ENCODE measurements at places on chromosomes 6 and 20.

- DNase-seq = no peak
These were observed 41.6 kb downstream of the MRAP2 start for GRCh38 chr6:84074988-84075781.

DNA sequence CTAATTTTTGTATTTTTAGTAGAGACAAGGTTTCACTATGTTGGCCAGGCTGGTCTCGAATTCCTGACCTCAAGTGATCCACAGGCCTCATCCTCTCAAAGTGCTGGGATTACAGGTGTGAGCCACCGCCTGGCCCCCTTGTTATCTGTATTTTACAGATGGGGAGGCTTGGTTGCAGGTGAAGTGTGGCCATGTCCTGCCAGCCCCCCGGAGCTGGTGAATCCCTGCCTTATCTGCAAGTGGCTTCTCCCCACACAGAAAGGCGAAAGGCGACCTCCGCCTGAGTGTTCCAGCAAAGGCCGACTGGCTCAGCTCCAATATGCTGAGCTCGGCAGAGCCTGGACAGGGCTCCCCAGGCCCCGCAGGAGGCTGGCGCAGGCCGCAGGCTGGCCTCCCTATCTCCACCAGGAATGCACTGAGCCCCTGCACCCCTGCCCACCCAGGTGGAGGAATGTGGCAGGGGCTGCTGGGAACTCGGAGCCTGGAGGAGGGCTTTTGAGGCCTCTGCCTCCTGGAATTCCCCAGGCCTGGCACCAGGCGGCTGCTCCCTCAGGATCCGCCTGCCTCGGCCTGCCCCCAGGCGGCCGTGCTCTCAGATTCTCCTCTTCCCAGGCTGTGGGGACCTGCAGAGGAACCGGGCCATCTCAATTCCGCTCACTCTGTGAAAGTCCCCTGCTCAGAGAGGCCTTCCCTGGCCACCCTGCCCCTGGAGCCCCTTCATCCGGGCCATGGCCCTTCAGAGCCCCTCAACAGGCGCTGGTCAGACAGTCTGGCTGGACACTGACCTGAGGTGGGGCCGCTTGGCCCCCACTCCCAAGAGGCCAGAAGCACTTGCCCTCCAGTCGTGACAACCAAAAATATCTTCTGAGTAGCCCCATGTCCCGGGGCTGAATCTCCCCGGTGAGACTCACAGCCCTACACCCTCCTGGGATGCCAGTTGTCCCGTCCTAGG lies 9.3 kb upstream of the LAMA5 start:
- no peak for DNase-seq

GRCh38 chr6:30844118-30844535 lies 40.2 kb upstream of the DDR1 start:
- no peak for DNase-seq

- no peak for DNase-seq
These were observed 89.8 kb downstream of the ANKRD6 start for GRCh38 chr6:89522778-89523177.

DNA sequence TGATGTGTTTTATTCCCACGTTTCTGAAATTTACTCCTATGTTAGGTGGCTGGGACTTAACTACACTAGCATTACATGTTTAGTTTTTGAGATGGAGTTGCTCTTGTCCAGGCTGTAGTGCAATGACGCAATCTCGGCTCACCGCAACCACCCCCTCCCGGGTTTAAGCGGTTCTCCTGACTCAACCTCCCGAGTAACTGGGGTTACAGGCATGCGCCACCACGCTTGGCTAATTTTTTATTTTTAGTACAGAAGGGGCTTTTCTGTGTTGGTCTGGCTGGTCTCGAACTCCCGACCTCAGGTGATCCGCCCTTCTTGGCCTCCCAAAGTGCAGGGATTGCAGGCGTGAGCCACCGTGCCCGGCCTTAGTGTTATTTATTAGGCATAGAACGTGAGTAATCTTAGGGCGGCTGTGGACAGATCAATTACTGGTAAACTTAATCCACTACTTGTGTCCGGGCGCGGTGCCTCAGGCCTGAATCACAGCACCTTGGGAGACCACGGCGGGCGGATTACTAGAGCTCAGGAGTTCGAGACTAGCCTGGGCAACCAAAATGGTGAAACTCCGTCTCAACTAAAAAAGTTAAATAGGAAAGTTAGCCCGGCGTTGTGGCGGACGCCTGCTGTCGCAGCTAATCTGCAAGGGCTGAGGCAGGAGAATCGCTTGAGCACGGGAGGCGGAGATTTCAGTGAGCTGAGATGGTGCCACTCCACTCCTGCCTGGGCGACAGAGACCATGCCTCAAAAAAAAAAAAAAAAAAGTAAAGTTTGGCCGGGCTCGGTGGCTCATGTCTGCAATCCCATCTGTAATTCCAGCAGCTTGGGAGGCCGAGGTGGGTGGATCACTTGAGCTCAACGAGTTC lies 123.7 kb upstream of the BTN3A2 start:
- DNase-seq = peak; percentile 57

GRCh38 chr20:50892394-50892793 lies 38.8 kb downstream of the ADNP start:
- no peak for DNase-seq

GRCh38 chr6:39617026-39617425 lies 108.2 kb downstream of the KIF6 start:
- DNase-seq = no peak

DNA sequence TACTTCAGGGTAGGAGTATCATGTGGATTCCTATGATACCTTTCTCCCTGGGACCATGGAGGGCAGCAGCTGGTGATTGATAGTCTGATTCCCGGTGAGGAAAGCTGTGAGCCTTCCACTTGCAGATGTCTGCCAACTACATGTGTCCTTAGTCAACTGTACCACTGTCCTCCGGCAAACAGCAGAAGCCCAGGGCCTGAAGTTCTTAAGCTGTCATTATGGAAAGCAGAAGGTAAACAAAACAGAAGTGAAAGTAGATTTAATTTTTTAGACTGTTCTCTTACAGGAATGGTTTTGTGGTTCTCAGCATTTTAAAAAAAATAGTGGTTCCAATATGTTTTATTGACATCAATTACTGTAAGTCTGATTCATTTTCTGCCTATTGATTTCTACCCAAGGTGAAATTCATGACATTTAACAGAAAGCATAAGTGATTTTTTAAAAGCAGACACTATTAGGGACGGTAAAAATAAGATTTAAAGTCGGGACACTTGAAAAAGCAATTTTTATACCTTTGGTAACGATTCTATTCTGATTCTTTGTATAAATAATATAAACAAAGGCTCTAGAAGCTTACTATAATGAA lies 36.6 kb downstream of the PTPN1 start:
- DNase-seq = peak; percentile 38

DNA sequence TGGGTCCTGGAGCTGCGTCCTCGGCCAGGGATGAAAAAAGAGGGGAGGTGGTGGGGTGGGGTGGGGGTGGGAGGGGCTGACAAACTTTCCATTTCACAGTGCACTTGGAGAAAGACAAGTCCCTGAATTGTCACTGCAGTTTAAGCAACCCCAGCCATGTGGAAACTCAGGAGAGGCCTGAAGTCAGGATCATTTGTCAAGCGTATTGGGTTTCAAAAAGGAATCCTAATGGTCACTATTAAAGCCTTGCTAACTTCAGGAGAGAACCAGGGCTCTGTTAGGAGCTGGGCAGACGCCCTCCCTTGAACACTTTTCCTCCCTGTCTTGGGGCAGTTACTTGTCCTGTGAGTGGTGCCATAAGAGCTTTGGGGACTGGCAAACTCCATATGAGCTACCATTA lies 159.9 kb downstream of the FNDC1 start:
- DNase-seq = no peak

DNA sequence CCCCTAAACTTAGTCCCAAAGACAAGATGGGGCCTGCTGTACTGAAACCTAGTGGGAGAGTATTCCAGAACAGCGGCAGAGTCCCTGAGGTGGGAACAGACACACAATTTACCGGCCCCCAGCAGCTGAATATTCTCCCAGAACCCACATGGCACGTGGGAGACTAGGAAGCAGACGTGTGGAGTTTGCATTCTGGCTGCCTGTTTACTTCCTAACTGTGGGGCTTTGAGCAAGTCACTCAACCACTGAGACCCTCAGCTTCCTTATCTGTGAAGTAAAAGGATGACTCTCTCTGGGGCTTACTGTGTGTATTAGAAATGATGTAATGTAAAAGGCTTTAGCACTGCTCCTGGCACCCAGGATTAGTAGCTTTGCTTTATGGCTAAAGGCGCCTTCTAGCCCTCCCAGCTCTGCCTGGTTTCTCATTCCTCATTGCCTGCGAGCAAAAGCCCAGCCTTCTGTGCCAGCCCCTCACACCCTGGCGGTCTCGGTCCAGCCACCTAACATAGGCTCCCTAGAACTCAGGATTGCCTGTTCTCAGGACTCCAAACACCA lies 353.1 kb downstream of the CDC5L start:
- no peak for DNase-seq

DNA sequence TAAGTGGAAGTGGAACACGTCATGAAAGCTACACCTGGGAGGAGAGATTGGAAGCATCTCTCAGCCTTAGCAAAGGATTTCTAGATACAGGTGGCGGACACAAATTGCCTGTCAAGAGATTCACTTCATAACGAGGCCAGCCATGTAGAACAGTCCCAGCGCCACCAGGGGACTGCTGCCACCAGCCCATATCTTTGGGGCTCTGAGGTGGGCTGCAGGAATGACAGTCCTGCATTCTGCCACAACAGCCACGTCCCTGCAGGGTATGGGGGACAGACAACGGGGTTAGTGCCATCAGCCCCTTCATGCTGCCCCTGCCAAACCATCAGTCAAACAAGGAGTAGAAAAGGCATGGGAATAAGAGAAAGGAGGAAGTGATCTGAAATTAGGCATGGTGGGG lies 81.2 kb upstream of the SASH1 start:
- no peak for DNase-seq

DNA sequence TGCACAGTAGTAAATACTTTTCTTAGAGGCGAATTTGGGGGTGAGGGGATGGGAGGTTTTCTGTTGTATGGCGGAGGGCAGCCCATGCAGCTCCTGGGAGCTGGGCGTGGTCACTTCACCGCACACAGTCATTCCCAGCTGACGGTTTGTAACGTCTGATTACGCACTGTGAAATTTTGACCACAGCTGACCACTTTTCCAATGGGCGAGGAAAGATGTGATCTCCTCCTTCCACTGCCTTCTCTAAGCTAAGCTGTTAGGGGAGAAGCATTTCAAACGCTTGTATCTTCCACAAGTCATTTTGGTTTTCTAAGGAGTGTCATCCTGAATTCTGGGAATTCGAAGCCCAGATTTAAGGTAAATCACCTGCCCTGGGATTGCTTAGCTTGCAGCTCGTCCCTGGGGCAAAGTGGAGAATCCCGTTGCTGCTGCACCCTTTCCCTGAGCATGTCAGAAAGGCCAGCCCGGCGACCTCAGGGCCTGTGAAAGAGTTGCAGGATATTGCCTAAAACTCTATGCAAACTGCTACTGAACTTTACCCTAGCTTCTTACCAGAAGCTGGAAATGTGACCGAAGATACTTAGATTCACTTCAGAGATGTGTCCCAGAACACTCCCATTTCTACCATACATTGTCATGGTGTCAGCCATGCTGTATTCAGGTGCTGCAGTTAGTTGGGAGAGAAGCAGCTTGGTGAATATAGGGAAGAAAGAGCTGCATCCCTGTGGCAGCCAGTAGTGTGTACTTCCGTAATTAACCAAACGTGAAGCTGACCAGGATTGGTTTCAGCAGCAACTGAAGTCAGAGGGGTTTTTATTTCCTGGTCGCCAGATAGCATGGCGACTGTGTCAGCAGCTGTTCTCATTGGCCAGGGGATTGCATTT lies 58.9 kb downstream of the RREB1 start:
- DNase-seq = no peak

GRCh38 chr6:47247227-47247797 lies 62.4 kb downstream of the TNFRSF21 start:
- DNase-seq = no peak

- no peak for DNase-seq
These were observed 269.7 kb downstream of the PRL start for GRCh38 chr6:22027040-22027725.

DNA sequence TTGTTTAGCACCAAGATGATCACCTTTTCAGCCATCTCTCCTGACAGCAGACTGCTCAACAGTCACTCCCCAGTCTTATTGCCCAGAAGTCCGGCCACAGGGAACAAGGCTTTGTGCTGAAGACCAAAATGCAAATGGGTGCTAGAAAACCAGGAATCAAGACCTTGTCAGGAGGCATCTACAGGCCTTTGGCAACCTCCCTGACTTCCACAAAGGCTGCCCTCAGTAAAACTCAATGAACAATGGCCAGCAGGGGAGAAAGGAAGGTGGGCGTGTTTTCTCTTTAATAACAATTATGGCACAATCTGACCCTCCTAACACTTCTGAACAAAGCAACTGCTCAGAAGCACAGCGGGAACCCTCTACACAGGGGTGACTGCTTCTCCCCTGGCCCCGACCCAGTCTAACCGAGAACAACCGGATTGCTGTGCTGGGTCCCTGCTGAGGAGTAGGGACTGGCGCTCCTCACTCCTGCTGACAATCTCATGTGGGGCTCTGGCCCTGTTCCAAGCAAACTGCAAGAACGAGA lies 41.6 kb downstream of the PLCG1 start:
- DNase-seq = no peak

DNA sequence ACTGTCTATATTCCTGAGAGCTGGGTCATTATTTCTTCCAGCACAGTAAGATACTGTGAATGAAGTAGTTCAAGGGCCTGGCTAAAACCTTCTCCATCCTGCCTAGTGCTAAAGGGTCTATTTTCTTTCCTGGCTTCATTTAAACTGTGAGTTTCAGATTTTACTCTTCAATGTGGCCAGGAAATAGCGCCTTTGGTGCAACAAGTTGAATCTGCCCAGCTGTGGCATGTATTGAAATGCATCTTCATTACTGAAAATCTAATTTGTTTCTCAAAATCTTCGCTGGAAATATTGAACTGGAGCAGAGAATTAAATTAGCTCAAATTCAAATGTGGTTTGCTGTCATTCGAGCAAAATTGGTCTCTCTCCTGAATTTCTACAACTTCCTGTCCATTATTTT lies 114.6 kb upstream of the KCNG1 start:
- no peak for DNase-seq

- no peak for DNase-seq
These were observed 13.4 kb upstream of the CTNNBL1 start for GRCh38 chr20:37680420-37680819.

- DNase-seq = no peak
These were observed 16.9 kb upstream of the GSTA4 start for GRCh38 chr6:53011979-53012378.

DNA sequence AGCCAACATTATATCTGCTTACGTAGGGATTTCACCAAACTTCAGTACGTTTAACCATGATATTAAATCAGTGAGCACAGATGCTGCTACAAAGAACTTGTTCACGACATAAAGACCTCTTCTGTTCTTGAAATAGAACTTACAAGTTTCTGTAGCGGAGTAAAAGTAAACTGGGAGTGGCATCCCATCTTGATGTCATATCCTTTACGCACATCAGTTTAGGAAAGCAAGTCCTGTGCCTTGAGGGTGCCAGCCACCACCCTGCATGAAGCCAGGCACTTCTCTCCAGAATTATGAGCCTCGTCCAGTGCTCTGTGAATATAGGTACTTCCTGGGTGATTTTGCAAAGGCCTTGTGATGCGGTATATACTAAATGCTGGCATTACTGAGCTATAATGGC lies 122.6 kb downstream of the BTBD3 start:
- DNase-seq = no peak

DNA sequence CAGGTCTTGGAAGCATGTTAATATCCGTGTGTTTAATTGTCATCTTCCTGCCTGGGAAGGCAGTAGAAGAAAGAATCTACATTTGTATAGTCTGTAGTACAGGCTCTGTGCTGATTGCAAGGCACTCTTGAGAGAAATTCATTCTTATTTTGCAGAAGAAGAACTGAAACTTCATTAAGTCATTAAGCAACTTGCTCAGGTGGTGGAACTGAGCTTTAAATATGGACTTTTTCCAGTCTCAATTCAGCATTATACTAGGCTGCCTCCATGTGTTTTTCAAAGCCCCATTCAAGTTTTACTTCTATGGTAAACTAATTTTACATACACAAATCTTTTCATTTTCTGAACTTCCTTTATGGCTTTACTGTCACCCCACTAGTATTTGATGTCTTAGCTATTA lies 18.7 kb downstream of the ZNF451 start:
- DNase-seq = no peak

All from activated CD4-positive, alpha-beta T cell treated with anti-CD3 and anti-CD28 coated beads, Interleukin-2, amount 10 ng/mL, durations not matched to agents 7 days and 5 days (primary cell).